ENCODE measurements at places on chromosomes 11 and 22. TPM values are rescaled to one million over a fixed set of nuclear protein-coding genes. Genes with fewer than 3 reads are reported as not detected.

APOA4 gene
- polyA plus RNA-seq: not detected

UCP3 gene
- polyA plus RNA-seq: 1.1 TPM

PPM1F gene
- polyA plus RNA-seq: 110 TPM

B4GAT1 gene
- polyA plus RNA-seq: 23.7 TPM

NCF4 gene
- 0.13 TPM for polyA plus RNA-seq

ACER3 gene
- 9.9 TPM for polyA plus RNA-seq

DNA sequence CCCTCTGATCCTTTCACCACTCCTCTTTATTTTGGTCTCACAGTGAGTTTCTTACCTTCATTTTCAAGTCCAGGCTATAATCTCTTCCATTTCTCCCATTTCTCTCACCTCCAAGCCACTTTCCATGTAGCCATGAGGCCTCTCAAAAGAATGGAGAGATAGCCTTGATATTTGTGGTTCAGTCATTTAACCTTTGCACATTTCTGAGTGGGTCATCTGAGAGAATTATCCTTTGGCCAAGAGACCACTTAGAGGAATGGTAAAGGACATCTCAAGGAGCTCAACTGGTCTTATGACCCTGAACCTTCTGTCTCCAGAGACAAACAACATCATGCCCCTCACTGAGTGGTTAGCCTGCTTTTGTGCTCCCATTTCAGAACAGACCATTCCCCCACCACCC is 121.1 kb downstream of the KIRREL3 start:
- H3K27me3 ChIP-seq: no peaks in the 10 kb centered on the region
- DNase-seq: no peak
- H3K4me3 ChIP-seq: no peak overlapping the region
- no peak overlapping the region for H3K27ac ChIP-seq
- H3K36me3 ChIP-seq: no peaks in the 10 kb centered on the region
- no peaks in the 10 kb centered on the region for H3K4me1 ChIP-seq

DNA sequence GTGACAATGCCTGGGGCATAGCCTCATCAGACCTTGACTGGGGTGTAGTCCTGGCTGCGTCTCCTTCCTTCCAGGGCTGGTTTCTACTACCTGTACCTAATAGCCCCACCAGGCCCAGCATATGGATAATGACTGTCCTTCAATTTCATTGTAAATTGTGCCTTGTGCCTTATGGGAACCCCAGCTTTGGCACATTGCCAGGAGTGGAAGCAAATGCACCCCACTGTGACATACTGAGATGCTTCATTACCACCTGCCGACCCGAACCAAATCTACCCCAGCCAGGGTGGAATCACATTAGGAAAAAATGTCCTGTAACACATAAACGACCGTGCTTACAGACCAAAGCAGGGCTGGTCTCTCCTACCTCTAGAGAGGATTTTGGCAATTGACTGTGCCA is 7.3 kb downstream of the TOP3B start:
- H3K4me3 ChIP-seq: no peak overlapping the region
- no peak overlapping the region for H3K27ac ChIP-seq
- no peak for DNase-seq
- H3K36me3 ChIP-seq: peaks cover 22% of the 10 kb centered on the region

GRCh38 chr11:44270403-44271273 is 39.3 kb downstream of the ALX4 start:
- no peak for DNase-seq
- no peaks in the 10 kb centered on the region for H3K36me3 ChIP-seq
- no peaks in the 10 kb centered on the region for H3K27me3 ChIP-seq
- H3K4me1 ChIP-seq: peaks cover 20% of the 10 kb centered on the region

GRCh38 chr11:2750682-2751522 is 51.1 kb upstream of the KCNQ1OT1 start:
- no peak overlapping the region for H3K4me3 ChIP-seq
- H3K27ac ChIP-seq: no peak overlapping the region
- no peaks in the 10 kb centered on the region for H3K27me3 ChIP-seq
- DNase-seq: no peak
- H3K4me1 ChIP-seq: no peaks in the 10 kb centered on the region
- H3K36me3 ChIP-seq: no peaks in the 10 kb centered on the region

GRCh38 chr11:82994604-82995230 is 77.0 kb downstream of the RAB30 start:
- H3K27ac ChIP-seq: no peak overlapping the region
- peaks cover 7% of the 10 kb centered on the region for H3K4me1 ChIP-seq
- DNase-seq: no peak
- no peaks in the 10 kb centered on the region for H3K27me3 ChIP-seq

DNA sequence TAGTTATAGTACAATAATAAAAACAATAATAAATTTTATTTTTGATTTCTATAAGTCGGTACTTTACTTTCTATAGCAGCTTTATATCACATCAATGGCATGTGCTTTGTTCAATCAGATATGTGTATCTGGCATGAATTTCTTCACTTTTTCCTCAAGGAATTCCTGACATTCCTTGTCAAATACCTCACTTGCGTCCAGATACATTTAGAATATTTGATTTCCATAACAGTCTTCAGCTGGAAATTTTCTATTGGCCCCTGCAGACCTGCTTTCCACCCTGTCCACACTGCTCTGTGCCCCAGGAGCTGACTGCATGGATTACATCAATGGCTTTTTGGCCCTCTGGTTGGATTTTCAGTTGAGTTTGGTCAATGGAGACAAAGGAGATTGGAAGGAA is 93.2 kb downstream of the FAR1 start:
- no peaks in the 10 kb centered on the region for H3K27me3 ChIP-seq
- H3K27ac ChIP-seq: no peak overlapping the region
- H3K4me3 ChIP-seq: no peak overlapping the region
- H3K36me3 ChIP-seq: no peaks in the 10 kb centered on the region
- no peaks in the 10 kb centered on the region for H3K4me1 ChIP-seq

DNA sequence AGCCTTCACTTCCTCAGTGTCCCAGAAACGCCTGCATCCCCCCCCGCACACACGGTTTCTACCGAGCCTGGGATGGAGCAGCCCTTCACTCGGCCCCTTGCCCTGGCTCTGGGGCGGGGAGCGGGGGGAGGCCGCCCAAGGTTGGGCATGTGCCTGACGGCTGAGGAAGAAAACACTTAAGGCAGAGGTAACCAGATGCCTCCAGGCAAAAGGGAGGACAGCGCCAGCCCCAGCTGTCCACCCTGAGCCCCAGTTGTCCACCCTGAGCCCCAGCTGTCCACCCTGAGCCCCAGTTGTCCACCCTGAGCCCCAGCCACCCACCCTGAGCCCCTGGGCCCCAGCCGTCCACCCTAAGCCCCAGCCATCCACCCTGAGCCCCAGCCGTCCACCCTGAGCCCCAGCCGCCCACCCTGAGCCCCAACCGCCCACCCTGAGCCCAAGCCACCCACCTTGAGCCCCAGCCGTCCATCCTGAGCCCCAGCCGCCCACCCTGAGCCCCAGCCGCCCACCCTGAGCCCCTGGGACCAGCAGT is 3.8 kb upstream of the TTLL8 start:
- H3K4me1 ChIP-seq: no peaks in the 10 kb centered on the region
- DNase-seq: peak; percentile 13
- H3K36me3 ChIP-seq: no peaks in the 10 kb centered on the region
- no peak overlapping the region for H3K27ac ChIP-seq
- H3K27me3 ChIP-seq: peaks cover 10% of the 10 kb centered on the region

DNA sequence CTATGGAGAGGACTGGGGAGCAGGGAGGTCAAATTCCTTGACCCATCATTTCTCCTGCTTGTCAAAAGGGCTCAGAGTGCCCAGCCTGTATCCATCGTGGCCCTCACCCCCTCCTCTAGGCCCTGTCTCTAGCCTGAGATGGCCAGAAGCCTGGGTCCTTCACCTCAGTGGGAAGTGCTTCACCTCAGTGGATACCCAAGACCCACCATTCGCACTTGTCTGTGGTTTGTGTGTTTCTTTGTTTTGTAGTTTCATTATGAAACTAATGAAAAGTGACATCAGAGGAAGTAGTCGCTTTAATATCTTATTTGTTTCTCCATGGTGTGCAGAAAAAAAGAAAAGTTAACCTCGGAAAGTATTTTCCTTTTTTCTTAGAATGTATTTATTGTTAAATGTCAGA is 194.0 kb upstream of the CADM1 start:
- H3K27me3 ChIP-seq: no peaks in the 10 kb centered on the region
- no peaks in the 10 kb centered on the region for H3K4me1 ChIP-seq
- no peaks in the 10 kb centered on the region for H3K36me3 ChIP-seq
- H3K27ac ChIP-seq: no peak overlapping the region
- no peak for DNase-seq
- no peak overlapping the region for H3K4me3 ChIP-seq

DNA sequence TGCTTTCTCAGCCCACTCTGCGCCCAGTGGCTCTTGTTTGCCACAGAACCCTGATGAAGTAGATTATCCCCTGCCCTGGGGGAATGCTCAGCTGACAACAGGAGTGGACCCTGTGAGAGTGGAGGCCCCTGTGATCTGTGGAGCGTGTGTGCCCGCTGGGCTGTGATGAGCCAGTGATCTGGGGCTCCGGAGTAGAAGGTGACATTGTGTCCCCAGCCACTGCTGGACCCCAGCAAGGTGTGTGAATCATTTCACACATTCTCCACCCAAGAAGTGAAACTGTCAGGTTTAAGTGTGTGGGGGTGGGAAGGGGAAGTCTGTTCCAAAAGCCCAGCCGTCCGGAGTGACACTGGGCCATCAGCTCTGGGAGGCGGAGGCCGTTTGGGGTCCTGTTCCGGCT is 33.1 kb upstream of the GRAMD4 start:
- H3K4me1 ChIP-seq: no peaks in the 10 kb centered on the region
- no peaks in the 10 kb centered on the region for H3K27me3 ChIP-seq
- no peaks in the 10 kb centered on the region for H3K36me3 ChIP-seq

DNA sequence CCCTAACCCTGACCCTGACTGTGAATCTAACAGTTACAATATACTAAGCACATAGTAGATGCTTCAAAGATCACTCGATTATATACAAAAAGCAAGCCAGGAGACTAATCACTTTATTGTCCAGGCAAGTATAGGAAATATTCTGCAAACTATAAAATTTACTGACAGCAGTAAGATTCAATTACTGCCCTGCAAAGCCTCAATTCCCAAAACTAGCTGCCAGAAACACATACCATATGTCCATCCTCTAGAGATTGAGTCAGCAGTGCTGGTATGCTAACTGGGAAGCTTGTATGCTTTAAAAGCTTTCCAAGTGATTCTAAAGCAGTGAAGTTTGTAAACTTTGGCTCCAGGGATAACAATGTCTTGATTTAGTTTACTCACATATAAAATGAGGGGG is 26.1 kb downstream of the CSTF3 start:
- H3K4me1 ChIP-seq: no peaks in the 10 kb centered on the region
- H3K4me3 ChIP-seq: no peak overlapping the region

DNA sequence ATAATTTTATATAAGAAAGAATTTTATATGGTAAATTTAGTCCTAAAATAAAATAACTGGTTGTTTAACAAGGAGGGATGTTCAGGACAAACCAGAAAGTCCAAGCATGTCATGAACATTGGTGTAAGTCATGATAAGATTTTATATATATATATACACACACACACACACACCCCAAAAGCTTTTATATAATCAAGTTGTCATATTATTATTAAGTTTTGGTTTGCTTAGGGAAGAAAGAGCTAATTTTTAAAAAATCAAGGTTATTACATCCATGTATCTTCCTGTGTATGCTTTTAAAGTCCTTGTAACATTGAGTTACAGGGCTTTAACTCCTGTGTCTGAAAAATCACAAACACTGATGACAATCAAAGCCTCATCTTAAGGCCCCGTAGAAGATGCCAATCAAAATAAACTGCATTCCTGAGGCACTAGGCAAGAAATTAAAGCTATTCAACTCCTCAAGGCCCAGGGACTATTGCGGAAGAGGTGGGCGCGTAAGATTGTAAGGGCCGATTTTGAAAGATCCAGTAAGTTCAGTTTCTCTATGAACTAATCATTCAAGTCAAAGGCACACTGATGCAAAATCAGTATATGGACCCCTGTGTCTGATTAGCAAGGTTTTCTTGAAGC is 16.8 kb downstream of the APOL6 start:
- H3K4me3 ChIP-seq: no peak overlapping the region
- DNase-seq: no peak
- H3K27ac ChIP-seq: no peak overlapping the region
- peaks cover 4% of the 10 kb centered on the region for H3K4me1 ChIP-seq
- no peaks in the 10 kb centered on the region for H3K27me3 ChIP-seq

DNA sequence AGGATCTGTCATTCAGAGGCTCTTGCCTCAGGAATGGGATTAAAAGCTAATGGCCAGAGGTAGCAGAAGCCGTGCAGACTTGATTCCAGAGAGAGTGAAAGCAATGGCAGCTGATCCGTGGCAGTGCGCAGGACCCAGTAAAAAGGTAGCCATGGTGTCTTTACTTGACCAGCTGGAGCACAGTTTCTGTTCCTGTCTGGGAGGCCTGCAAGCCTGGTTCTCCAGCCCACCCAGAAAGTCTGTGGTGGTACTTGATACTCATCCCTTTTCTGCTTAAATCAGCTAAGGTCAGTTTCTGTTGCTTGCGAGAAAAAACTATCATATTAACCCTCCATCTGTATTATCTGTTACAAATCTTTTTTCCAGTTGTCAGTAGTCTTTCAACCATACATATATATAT is 86.7 kb downstream of the RPS6KA4 start:
- H3K4me3 ChIP-seq: no peak overlapping the region
- peaks cover 2% of the 10 kb centered on the region for H3K4me1 ChIP-seq
- peaks cover 9% of the 10 kb centered on the region for H3K27me3 ChIP-seq
- H3K36me3 ChIP-seq: no peaks in the 10 kb centered on the region
- DNase-seq: no peak

- no peaks in the 10 kb centered on the region for H3K36me3 ChIP-seq
- H3K4me1 ChIP-seq: peaks cover 3% of the 10 kb centered on the region
- H3K4me3 ChIP-seq: no peak overlapping the region
- H3K27ac ChIP-seq: no peak overlapping the region
These were observed 29.3 kb upstream of the MMP7 start for GRCh38 chr11:102559839-102560238.

DNA sequence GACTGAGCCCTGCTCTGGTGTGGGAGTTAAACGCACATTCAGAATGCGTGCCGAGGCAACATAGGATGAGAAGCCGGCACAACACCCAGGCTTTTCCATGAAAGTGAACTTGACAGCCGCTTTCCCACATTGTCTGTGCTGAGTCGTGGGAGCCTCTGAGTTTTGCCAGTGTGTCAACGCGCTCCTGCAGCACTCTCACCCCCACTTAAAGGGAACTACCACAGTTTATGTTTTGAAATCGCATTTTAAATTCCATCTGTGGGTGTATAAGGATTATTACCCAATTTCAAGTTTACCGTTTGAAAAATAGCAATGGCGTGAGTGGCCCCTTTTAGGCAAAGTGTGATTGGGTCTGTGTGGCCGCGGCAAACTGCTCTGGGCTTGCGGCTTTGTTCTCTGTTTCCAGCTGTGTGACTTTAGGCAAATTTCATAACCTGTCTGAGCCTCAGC is 81.5 kb downstream of the FBLN1 start:
- no peaks in the 10 kb centered on the region for H3K36me3 ChIP-seq
- no peak overlapping the region for H3K4me3 ChIP-seq
- no peak for DNase-seq
- H3K27ac ChIP-seq: no peak overlapping the region
- no peaks in the 10 kb centered on the region for H3K4me1 ChIP-seq

- no peak overlapping the region for H3K4me3 ChIP-seq
- H3K27ac ChIP-seq: no peak overlapping the region
- no peak for DNase-seq
- H3K27me3 ChIP-seq: no peaks in the 10 kb centered on the region
- H3K36me3 ChIP-seq: no peaks in the 10 kb centered on the region
- H3K4me1 ChIP-seq: no peaks in the 10 kb centered on the region
These were observed 284.6 kb downstream of the GUCY1A2 start for GRCh38 chr11:106733635-106734034.
